ENCODE measurements at places on chromosomes 5 and 9.
A peak's percentile ranks its signal among the peaks of the same experiment; 100 is the strongest.

DNA sequence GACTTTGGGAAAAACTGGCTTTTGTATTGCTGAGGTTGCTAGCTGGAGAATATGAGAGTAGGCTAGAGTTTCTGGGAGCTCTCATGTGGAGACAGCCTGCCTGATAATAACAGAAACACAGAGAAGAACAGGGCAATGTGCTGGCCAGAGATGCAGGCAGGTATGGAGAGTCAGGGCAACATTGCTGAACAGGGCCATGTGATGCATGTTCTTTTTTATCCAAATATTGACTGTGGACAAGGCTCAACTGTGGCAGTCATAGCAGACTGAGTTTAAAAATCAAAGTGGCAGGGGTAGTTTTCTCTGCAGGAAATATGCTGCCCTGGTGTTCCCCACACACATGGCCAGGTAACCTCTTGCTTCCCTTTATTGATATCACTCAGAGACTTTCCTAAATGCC, 381.1 kb downstream of the RASEF start:
- DNase-seq, result no peak

GRCh38 chr5:158463938-158464337, 605.0 kb upstream of the CLINT1 start:
- no peak for DNase-seq

- no peak for DNase-seq
These were observed 68.8 kb downstream of the ANKRD55 start for GRCh38 chr5:56164376-56164775.

- DNase-seq, result no peak
These were observed 39.0 kb upstream of the SAP30L start for GRCh38 chr5:154406826-154407225.

GRCh38 chr5:142322747-142323479, 1.9 kb downstream of the SPRY4 start:
- DNase-seq, result no peak

- DNase-seq, result no peak
These were observed 61.7 kb downstream of the PDE8B start for GRCh38 chr5:77272206-77272605.

- peak; percentile 62 for DNase-seq
These were observed 812 bp downstream of the SREK1 start for GRCh38 chr5:66144834-66145390.

DNA sequence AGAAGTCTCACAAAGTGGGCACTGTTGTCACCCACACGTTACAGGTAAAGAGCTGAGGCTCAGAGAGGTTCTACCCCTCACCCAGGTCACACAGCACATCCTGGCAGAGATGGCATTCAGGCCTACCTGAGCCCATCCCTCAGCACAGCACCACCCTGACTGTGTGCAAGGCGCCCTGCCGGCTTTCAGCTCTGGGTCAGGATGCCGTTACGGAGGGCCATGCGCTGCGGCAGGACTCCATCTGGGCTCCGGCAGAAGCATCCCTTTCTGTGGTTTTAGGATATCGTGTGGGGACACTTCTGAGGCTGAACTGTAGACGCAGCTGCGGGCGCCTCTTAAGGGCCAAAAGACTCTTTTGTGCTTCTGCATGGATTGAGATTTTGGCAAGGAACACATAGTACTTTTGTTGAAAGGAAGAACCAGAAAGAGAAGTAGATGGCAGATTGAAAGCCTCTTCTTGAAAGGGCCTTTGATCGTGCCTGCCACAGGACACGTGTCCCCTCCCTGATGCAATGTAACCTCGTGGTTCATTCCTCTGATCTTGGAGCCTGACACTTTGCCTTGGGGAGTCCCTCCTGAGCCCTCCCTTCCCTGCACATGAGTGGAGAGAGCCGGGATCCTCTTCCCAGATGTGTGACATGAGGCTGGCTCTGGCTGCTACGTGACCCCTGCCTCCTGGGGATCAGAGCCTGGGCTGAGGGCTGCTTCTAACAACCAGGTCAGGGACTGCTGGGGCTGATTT, 31.3 kb downstream of the USP20 start:
- peak; percentile 37 for DNase-seq

GRCh38 chr9:110561826-110562225, 17.7 kb downstream of the SVEP1 start:
- no peak for DNase-seq

- DNase-seq, result no peak
These were observed 102.8 kb upstream of the GNA14 start for GRCh38 chr9:77750981-77751340.

DNA sequence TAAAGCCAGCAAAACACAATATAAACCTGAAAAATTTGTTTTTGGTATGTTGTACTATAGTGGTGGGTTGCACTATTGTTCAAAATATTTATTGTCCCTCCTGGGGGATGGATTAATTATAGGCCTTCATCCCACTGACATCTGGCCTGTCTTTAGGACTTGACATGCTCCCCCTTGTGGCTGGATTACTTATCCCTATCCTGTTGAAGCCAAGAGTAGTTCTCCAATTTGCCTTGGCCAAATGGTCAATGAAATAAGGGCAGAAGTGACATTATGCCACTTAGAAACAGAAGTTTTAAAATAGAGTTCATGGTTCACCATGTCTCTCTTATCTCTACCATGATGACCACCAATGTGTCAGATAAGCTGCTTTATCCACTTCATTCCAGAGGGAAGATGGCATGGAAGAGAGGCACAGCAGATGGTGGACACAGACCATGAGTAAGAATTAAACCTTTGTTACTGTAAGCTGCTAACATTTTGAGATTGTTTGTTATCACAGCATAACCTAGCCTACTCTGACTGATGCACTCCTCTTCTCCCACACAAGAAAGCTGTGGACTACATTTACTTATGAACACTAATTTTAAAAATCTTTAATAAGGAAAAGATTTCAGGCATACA, 29.2 kb upstream of the ARHGEF28 start:
- peak; percentile 20 for DNase-seq

DNA sequence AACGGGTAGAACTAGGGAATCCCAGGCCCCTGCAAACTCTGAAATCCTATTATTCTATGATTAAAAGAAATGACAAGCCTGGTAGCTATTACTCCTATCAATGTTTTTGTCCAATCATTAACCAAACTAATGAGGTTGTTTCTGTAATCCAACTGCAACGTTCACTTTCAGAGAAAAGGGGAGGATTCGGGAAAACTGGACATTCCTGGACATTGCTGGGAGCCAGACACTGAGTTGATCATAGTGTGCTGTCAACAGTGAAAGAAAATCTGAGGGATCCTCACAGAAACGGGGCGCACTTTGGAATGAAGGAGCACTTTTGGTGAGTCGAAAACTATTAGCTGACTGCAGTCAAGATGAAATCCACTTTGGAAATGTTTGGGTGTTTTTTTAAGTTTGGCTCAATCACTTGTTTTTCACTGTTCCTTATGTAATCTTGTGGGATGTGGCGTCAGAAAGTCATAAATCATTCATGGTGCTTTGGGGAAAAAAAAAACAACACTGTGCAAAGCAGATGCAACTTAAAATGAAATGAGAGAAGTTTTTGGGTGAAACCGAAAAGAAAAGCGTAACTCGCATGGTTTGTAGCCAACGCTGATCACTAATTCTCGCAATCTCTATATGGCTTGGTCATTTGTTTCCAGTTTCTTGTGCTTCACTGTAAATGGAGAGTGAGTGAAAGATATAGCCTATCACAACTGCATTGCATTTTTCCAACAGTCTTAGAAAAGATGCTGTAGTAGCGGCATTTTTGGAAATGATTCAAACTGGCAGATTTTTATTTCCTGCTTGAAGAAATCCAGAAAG, 51.2 kb upstream of the ADRA1B start:
- peak; percentile 1 for DNase-seq

- DNase-seq, result no peak
These were observed 400.7 kb downstream of the ADGRV1 start for GRCh38 chr5:90959262-90959661.
